GM23338 (cell line): ENCODE measurements at places on chromosomes 5 and 9.

DNA sequence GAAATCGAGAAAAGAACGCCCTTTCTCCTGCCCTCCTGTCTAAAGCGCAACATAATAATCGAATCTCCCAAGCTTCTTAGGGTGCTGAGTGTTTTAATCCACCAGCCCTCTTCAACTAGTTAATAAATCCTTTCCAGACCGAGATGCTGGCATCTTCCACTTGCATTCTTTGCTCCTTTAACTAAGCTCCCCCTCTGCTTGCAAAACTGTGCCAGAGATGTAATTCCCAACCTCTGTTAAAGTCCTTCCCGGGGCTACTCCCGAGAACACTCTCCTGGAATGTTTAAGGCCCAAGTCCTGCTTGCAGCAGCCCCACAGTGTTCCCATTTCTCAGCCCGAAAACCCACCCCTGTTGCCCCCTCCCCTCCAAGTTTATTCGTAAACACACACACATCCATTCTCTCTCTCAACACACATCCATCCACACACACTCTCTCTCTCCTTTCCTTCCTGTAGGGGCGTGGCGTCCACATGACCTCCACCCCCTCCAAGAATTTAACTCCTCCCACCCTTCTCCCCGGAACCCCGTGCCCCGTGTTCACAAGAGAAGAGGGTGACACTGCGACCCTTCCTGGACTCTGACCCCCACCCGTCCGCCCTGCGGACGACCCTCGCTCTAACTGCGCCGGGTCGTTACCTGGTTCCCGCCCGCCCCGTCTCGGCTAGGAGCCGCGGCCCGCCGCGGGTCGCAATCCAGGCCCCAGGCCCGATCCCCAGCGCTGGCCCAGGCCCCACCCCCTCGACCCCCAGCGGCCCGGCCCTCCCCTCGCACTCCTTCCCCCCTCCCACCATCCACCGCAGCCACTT, 7.0 kb upstream of the MGAT1 start:
- H3K27me3 ChIP-seq, result no peaks in the 10 kb centered on the region
- peaks cover 29% of the 10 kb centered on the region for H3K4me1 ChIP-seq
- DNase-seq, result peak; percentile 95
- peak overlapping the region; percentile 95 for H3K4me3 ChIP-seq

DNA sequence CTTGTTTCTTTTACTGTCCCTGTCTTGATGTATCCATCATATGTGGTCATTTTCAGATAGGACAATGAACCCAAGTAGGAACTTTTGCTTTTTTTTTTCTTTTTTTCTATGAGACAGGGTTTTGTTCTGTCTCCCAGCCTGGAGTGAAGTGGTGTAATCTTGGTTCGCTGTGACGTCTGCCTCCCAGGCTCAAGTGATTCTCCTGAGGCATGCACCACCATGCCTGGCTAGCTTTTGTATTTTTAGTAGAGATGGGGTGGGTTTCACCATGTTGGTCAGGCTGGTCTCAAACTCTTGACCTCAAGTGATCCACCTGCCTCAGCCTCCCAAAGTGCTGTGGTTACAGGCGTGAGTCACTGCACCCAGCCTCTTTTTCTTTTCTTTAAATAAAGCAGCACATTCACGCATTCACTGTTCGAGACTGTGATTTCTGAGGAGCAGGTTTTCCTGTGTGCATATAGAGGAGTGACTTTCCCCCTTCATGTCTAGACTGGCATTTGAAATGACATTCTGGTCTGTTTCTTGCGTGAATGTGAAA, 448.5 kb downstream of the KDM4C start:
- H3K27ac ChIP-seq, result no peak overlapping the region
- H3K4me1 ChIP-seq, result peaks cover 22% of the 10 kb centered on the region

DNA sequence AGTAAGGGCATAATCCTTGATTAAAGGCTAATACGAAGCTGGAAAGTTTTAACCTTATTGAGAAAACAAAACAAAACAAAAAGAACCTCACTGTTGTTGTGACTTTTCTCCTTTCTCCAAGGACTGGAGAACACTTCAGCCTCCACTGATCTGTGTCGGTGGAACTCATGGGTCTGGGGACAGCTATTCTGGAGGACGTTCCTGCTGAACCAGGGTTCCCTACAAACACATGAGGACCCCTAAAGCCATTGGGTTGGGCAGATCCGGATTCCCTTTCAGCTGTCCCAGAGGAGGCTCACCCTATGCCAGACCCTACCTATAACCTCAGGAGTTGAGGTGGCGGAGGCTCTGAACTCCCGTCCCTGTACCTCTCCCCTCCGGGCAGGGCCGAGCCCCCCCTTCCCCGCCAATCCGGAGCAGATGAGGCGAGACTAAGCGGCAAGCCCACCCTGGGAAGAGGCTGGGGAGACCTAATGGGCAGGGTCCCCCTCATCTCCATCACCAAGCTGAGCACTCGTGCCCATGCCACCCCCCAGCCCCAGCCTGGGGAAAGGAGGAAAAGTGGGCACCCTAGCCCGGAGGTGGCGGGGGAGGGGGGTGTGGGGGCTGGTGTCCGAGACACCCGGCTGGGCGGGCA, 1.6 kb upstream of the TCF7 start:
- no peaks in the 10 kb centered on the region for H3K36me3 ChIP-seq
- H3K27ac ChIP-seq, result no peak overlapping the region
- H3K4me3 ChIP-seq, result peak overlapping the region; percentile 90
- no peak for DNase-seq
- peaks cover 40% of the 10 kb centered on the region for H3K27me3 ChIP-seq

DNA sequence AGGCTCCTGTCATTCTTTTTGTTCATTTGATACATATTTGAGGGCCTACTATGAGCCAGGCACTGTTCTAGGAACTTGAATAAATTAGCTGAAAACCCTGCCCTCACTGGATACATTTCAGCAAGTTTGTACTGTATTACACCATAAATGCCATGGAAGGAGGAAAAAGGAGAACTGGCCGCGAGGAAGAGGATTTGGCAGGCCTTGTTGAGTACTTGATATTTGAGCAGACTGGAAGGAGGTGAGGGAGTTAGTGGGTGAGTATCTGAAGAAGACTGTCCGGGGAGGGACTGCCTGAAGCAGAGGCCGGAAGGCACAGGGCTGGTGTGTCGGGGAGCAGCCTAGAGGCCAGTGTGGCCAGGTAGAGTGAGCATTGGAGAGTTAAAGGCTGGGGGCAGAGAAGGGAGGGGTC, 4.5 kb downstream of the SNX30 start:
- DNase-seq, result no peak
- peaks cover 4% of the 10 kb centered on the region for H3K4me1 ChIP-seq
- no peaks in the 10 kb centered on the region for H3K36me3 ChIP-seq
- peaks cover 4% of the 10 kb centered on the region for H3K27me3 ChIP-seq

DNA sequence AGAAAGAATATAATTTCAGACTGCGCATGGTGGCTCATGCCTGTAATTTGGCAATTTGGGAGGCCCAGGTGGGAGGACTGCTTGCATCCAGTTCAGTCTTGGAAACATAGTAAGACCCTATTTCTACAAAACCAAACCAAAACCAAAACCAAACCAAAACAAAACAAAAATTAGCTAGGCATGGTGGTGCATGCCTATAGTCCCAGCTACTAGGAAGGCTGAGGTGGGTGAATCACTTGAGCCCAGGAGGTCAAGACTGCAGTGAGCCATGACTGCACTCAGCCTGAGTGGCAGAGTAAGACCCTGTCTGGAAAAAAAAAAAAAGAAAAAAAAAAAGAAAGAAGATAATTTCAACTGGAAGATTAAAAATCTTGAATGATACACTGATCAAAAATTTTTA, 137.0 kb upstream of the ACOT12 start:
- H3K4me3 ChIP-seq, result no peak overlapping the region
- no peak for DNase-seq
- no peaks in the 10 kb centered on the region for H3K4me1 ChIP-seq

GRCh38 chr9:132648685-132649084, 21.1 kb downstream of the DDX31 start:
- H3K4me3 ChIP-seq, result no peak overlapping the region
- no peak overlapping the region for H3K27ac ChIP-seq
- no peaks in the 10 kb centered on the region for H3K4me1 ChIP-seq
- no peaks in the 10 kb centered on the region for H3K27me3 ChIP-seq

DNA sequence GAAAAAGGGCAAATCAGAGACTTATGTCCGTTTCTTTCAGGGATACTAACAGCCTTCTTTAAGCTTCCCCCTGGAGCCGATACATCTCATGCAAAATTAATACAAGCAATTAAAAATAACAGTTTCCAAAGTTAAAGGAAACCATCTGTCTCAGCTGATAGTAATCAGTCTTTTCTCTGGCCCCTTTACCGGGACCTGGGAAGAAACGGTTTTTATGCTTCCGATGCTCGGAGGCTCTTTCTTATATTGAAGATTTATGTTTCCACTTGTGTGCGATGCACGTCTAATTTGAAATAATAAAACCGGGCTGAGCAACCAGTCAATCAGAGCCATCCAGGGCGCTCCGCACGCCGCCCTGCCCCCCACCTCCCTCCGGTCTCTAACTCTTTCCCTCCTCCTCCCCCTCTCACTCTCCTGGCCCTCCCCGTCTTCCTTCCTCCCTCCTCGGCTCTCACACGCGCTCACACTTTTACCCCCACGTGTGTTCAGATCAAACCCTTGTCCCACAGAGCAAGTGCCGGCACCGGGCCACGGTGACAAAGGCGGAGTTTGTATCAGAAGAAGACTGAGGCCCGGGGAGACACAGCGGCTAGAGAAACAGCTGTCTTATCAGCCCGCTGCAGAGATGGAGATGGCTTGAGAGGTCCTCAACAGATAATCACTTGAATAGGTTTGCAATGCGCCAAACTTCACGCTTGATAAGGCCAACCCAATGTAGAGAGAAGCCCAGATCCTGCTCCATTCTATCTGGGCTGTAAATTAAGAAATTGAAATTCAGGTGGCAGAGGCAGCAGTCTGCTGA, 5.1 kb upstream of the ELAVL2 start:
- H3K36me3 ChIP-seq, result no peaks in the 10 kb centered on the region
- peak; percentile 55 for DNase-seq
- peak overlapping the region; percentile 73 for H3K4me3 ChIP-seq
- peaks cover 68% of the 10 kb centered on the region for H3K27me3 ChIP-seq
- no peak overlapping the region for H3K27ac ChIP-seq

GRCh38 chr9:27864644-27865438, 291.6 kb upstream of the C9orf72 start:
- H3K4me3 ChIP-seq, result no peak overlapping the region
- 0 out of 2 replicates have a peak, but pooled peaks cover under 1% of the 10 kb centered on the region for H3K4me1 ChIP-seq
- no peaks in the 10 kb centered on the region for H3K27me3 ChIP-seq
